Left lung (tissue), 14 donors: ENCODE measurements at places on chromosomes 1 and 21. TPM values are rescaled to one million over a fixed set of nuclear protein-coding genes. Genes with fewer than 3 reads are reported as not detected.

The THEMIS2 gene
- 6.2 TPM for polyA plus RNA-seq

The LAMTOR5 gene
- 121 TPM for polyA plus RNA-seq

The TPTE gene
- 0.10 TPM for polyA plus RNA-seq

The HSPB7 gene
- polyA plus RNA-seq: 5.7 TPM

The KIRREL1 gene
- polyA plus RNA-seq: 52.8 TPM

The OR2T35 gene
- not detected for polyA plus RNA-seq

The IVL gene
- polyA plus RNA-seq: not detected

The GBP7 gene
- 0.30 TPM for polyA plus RNA-seq

The GREM2 gene
- polyA plus RNA-seq: 2.6 TPM

The LCE1C gene
- not detected for polyA plus RNA-seq

The C8B gene
- polyA plus RNA-seq: 0.17 TPM

The ARMH1 gene
- 6.3 TPM for polyA plus RNA-seq

The USP48 gene
- polyA plus RNA-seq: 80.5 TPM

The FOXO6 gene
- polyA plus RNA-seq: 1.6 TPM

The PLA2G2A gene
- 2.0 TPM for polyA plus RNA-seq

The CNR2 gene
- 0.17 TPM for polyA plus RNA-seq

The PCAT6 gene
- polyA plus RNA-seq: 3.8 TPM

The FCRL5 gene
- 0.13 TPM for polyA plus RNA-seq

The IL12RB2 gene
- polyA plus RNA-seq: 0.48 TPM

The FNDC10 gene
- polyA plus RNA-seq: 1.5 TPM

The KRTAP10-8 gene
- polyA plus RNA-seq: not detected

The S100A7 gene
- not detected for polyA plus RNA-seq

The PTP4A2 gene
- polyA plus RNA-seq: 249 TPM

The TP53BP2 gene
- 57.5 TPM for polyA plus RNA-seq

The PYHIN1 gene
- 0.96 TPM for polyA plus RNA-seq

The HEYL gene
- 30.8 TPM for polyA plus RNA-seq

The HMCN1 gene
- 56.8 TPM for polyA plus RNA-seq

The CELA2A gene
- polyA plus RNA-seq: 0.49 TPM

The ATP6V1G3 gene
- polyA plus RNA-seq: not detected
